ELR (cell line): ENCODE measurements at places on chromosomes 16 and 17.
A peak's percentile ranks its signal among the peaks of the same experiment; 100 is the strongest.

GRCh38 chr17:3896108-3896967 lies 3.5 kb upstream of the CAMKK1 start:
- DNase-seq = no peak

GRCh38 chr16:89117975-89118289 lies 24.3 kb downstream of the ACSF3 start:
- no peak for DNase-seq

- no peak for DNase-seq
Observed at GRCh38 chr16:49466529-49466831, 92.9 kb downstream of the C16orf78 start.

GRCh38 chr17:17738901-17739300 lies 57.6 kb downstream of the RAI1 start:
- no peak for DNase-seq

DNA sequence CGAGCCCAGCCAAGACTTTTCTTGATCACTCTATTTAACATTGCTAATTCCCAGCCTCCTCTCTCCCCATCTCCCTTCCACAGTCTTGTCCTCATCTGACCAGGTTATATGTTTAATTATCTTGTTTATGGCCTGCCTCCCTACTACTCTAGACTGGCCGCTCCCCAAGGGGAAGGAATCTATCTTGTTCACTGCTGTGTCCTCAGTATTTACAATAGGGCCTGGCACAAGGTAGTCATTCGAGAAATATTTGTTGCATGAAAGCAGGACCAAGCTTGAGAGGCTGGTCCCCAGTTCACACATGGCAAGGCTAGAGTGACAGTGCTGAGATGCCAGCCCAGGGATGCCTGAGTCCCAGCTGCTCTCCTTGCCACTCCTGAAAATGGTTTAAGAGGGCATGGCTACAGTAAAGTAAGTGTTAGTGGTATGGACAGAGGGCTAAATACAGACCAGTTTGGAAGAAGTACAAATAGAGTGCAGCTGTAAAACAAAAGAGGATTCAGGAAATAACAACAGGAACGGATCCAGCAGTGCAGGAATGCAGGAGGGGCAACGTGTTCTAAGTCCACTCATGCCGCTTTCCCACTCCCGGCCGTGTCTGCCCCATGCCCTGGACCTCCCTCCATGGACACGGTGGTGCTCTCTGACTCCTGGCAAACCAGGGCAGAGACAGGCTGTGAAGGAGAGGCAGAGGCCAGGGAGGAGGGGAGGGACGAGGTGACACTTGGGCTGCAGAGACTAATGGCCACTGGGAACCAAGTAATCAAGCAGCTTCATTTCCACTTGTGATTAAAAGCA lies 65.6 kb downstream of the TOM1L2 start:
- DNase-seq = no peak

DNA sequence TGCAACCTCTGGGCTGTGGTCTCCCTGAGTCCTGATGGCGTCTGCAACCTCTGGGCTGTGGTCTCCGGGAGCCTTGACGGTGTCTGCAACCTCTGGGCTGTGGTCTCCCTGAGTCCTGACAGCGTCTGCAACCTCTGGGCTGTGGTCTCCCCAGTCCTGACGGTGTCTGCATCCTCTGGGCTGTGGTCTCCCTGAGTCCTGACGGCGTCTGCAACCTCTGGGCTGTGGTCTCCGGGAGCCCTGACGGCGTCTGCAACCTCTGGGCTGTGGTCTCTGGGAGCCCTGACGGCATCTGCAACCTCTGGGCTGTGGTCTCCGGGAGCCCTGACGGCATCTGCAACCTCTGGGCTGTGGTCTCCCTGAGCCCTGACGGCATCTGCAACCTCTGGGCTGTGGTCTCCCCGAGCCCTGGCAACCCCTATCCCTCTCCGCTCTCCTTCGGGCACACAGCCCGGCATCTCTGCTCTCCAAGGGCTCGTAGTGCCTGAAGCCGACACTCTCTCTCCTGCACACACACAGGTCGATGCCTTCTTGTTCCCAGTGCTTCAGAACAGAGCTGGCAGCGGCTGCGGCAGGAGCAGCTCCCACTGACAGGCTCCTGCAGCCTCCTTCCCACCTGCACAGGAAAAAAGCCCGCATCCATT lies 45.6 kb downstream of the METRNL start:
- DNase-seq = no peak

- no peak for DNase-seq
Observed at GRCh38 chr16:65254144-65254543, 132.3 kb upstream of the CDH11 start.

DNA sequence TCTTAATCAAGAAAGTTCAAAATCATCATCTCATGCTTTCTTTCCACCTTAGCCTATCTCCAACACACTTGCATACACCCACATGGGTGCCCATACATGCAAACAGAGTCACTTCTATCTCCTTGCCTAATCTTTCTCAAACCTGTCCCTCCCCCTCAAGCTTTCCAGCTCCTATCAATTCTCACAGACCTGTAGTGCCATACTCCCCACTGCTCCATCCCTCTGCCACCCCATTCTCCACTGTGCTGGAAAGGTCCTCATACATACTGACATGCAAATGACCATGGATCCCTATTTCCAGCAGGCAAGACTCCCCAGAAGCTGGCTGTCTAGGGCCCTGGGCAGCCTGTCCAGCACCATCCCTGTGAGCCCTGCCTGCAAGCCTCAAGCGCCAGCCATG lies 320.4 kb upstream of the CCL2 start:
- no peak for DNase-seq

- DNase-seq = no peak
Observed at GRCh38 chr17:41413982-41414381, 10.4 kb downstream of the KRT37 start.

- DNase-seq = no peak
Observed at GRCh38 chr16:75248536-75249380, 2.7 kb downstream of the BCAR1 start.

DNA sequence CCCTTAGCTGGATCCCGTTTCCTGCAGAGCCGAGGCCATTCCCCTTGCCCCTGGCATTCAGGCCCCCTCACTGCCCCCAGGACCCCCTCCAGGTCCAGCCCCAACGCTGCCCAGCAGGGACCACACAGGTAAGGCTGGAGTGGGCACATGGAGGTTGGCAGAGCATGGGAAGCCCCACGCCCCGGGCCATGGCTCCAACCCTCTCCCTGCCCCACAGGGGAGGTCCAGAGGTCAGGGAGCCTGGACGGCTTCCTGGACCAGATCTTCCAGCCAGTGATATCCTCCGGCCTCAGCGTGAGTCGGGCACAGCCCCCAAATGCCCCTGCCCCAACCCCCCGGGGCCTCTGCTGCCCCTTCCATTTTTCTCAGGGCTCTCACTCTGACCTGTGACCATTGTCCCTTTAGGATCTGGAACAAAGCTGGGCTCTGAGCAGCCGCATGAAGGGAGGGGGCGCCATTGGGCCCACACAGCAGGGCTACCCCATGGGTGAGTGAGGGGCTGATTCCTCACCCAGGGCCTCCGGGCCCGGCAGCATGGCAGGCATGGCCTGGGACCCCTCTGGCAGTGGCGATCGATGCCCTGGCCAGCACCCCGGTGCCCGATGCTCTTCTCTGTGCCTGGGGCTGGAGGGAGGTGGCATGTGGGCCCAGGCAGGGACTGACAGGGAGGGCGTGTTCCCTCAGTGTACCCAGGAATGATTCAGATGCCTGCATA lies 18.5 kb upstream of the SMIM5 start:
- no peak for DNase-seq

DNA sequence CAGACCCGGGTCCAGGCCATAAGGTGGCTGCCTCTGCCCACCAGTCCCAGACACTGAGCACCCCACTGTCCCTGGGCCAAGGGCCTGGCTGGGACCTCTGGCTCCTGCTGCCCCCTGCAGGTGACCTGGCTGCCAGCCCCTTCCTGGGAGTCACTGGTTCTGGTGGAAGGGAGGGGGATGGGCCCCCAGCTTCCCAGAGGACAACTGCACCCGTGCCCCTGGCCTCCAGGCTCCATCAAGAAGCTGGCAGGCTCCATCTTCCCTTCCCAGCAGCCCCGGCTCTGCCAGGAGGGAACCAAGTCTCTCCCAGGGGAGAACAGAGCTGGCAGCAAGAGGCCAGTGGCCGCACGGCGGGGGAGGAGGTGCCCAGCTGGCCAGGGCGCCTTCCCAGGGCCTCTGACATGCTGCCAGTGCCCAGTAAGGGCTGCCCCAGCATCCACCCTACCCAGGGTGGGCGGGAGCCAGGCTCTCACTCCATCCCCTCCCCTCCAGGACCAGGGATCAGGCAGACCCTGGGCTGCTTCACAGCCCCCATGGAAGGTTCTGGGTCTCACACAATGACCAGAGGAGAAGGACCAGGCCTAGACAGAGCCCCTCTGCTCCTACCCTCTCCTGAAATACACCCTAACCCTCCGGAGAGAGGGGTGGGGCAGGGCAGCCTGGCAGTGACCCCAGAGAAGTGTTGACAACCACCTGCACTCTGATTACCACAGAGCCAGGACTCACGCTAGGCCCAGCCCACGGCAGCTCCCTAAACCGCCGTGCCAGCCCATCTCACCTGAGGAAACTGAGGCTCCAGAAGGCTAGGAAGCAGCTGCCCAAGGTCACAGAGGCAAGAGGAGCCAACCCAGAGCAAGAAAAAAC lies 3.6 kb downstream of the CLUH start:
- DNase-seq = peak; percentile 47

DNA sequence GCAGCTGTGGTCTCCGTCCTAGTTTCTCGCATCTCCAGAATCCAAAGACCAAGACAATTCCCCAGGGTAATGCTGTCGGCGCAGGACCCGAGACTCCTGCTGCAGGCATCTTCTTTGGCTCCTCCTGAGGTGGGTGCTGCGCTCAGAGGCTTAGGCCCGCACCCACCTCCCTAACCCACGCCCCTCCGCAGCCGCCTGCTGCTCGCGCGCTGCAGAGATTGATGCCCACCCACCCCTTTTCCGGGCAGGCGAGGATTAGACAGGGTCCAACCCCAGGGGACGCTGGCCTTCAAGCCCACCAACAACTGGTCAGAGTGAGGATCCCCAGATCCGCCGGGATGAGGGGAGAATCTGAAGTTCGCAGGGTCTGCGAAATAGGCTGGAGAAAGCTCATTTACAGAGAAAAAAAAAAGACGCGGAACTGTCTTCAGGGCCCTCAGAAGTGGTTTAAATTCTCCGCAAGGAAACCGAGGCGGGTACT lies 27.9 kb downstream of the SLFN11 start:
- DNase-seq = no peak

- DNase-seq = no peak
Observed at GRCh38 chr17:8563024-8563776, 67.3 kb downstream of the MYH10 start.

DNA sequence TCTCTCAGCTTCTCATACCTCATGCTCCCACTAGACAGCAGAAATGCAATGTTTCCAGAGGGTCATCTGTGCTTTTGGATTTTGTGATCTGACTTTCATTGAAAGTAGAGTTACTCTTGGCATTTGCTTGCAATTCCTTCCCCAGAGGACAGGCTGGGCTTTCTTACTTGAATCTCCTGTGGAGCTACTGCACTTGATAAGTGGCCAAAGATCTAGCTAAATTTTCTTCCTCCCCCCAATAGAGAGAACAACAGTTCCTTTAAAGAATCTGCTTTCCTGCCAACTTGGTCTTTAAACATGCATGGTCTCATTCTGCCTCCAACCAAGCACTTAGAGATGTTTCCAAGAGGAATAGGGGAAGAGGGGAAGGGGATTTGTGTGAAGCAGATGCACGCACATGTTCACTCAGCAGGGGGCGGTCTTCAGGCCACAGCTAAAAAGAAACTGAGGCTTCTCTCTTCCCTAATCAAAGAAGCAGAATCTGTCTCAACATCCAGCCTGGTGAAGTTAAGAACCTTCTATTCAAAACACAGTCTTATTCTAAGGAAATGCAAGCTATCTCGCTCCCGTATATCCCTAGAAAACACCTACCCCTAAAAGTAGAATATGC lies 229.6 kb downstream of the ZFHX3 start:
- DNase-seq = no peak

GRCh38 chr16:88014252-88014781 lies 63.1 kb downstream of the BANP start:
- peak; percentile 29 for DNase-seq

- no peak for DNase-seq
Observed at GRCh38 chr17:72422204-72422504, 301.3 kb downstream of the SOX9 start.

DNA sequence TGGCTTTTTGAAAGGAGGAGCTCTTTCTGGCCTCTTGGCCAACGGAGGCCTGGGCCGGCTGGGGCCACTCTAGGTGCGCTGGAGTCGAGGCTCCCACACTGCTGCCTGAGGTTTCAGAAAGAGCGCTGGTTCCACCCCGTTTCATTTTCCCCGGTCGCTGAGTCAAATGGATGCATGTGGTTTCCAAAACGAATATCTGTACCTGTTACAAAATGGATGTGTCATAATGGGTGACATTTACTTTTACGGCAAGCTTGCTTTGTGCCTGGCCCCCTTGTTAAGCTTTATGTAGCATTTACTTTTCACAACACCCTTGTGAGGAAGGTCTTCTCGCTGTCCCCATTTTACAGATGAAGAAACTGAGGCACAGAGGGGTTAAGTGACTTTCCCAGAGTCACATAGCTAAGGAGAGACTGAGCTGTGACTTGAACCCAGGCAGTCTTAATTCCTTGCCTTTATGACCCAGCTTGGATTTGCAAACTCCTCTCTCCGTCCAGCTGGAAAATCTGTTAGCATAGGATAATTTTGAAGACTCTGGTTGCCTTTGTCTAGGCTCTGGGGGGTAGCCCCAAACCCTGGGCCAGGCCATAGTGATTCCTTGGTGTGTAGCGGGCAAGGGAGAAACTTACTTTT lies 10.6 kb downstream of the KSR1 start:
- no peak for DNase-seq

- DNase-seq = no peak
Observed at GRCh38 chr16:3518986-3519348, 18.2 kb downstream of the CLUAP1 start.

DNA sequence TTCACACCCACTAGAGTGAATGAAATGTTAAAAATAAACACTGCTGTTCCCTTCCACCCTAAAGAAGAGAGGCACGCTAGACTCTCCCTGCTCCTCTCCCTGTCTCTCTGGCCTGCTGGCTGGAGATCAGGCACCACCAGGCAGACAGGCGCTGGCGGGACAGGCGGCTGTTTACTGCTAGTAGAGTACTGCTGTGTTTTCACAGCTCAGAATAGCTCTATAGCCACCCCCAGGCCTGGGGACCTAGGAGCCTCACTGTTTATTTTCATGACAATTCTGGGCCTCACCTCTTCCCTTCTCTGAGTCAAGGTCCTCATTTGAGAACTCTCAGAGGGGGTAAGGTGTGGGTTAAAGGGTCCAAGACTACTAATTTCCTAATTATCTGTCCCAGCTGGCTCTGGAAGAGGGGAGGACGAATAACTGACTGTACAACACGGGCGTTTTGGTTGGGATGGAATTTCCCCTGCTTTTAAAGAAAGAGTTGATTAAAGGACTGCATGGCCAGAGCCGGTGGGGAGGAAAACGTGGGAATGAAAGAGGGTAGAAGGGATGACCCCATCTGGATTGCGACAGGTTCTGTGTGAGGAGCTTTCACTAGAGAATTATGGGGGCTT lies 9.0 kb upstream of the G6PC1 start:
- DNase-seq = no peak

GRCh38 chr16:31452631-31453106 lies 6.6 kb upstream of the ARMC5 start:
- peak; percentile 91 for DNase-seq
